ENCODE measurements at places on chromosomes 12 and 14.

- DNase-seq, result no peak
Observed at GRCh38 chr14:93039649-93040315, 75.9 kb downstream of the ITPK1 start.

DNA sequence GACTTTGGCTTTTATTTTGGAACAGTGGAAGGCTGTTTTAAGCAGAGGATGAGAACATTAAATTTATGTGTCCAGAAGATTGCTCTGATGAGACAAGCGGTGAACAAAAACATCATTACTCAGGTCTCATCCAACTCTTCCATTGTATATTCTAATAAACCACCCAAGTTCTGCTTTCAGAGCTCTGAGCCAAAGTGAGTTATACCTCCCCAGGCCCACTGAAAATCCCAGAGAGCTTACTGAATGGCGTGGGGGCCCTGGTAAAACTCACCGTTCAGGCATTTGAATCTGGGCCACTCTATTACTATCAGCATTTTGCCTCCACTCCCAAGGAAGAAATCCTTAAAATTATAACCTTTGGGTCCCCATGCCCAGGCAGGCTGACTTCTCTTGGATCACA, 122.0 kb upstream of the HIF1A start:
- DNase-seq, result no peak

- no peak for DNase-seq
Observed at GRCh38 chr14:51442513-51443175, 202.6 kb downstream of the TMX1 start.

- DNase-seq, result no peak
Observed at GRCh38 chr12:69936214-69936731, 111.2 kb downstream of the MYRFL start.

DNA sequence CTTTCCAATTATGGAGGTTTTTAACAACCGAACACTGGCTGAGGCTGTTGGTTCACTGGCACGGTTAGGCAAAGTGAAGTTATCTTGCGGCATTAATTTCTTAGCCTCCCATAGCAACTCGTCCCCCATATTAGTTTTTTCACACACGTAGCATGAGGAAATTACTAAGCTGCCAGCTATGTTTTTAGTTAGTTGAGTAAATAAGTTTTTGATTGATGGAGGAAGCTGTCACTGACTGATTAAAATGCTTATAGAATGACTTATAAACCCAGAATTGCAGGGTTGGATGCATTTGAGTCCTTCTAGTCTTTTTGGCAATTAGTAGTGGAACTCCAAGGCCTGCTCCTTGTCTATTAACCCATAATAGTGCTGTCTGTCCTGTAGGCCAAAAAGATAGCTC, 97.1 kb downstream of the ALG10 start:
- DNase-seq, result no peak
